ENCODE measurements at places on chromosomes 6 and 20.

DNA sequence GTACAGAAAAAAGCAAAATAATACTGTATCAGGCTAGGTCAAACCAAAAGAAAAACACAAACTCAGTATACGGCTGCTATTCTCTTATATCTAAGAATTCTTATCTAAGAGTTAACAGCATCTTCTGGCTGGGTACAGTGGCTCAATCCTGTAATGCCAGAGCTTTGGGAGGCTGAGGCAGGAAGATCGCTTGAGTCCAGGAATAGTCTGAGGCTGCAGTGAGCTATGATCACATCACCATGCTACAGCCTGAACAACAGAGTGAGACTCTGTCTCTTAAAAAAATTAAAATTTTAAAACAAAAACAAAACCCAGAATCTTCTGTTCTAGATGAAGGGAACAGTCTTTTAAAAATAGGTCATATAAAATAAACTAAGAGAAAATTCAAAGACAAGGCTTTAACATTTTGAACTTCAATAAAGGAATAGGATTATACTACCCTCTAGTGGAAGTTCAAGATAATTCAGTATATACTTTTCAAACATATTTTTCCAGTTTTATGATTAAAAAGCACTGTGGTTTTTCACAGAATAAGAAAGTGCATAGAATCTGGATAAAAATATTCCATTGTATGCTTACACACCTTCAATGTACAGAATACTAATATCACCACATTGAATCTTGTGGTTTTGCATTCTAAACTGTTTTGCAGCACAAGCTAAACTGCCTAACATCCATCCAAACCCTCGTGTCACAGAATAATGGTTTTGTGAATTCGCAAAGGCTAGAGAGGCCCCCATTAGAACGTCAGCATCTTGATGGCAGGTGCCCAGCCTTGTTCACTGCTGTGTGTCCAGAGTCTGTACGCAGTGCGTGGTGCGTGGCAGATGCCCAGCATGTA lies 39.3 kb downstream of the DTNBP1 start:
- peak; percentile 24 for DNase-seq

DNA sequence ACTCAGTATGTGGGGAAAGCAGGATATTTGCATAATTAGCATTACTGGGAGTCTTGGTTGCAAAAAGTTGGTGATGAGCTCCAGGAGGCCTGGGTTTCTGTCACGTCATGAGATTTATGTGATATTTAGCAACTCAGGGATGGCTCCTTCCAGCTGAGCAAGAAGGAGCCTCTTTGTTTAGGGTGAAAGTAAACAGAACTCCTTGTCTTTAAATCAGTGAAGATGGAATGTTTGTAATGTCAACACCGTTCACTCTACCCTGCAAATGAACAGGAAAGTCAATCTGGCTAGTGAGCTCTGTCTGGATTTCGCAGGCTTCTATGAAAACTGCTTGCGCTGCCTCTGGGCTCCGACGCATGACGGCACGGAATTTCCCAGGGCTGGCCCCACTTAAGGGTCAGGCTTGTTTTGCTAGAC lies 86.9 kb downstream of the PXDC1 start:
- DNase-seq: no peak

DNA sequence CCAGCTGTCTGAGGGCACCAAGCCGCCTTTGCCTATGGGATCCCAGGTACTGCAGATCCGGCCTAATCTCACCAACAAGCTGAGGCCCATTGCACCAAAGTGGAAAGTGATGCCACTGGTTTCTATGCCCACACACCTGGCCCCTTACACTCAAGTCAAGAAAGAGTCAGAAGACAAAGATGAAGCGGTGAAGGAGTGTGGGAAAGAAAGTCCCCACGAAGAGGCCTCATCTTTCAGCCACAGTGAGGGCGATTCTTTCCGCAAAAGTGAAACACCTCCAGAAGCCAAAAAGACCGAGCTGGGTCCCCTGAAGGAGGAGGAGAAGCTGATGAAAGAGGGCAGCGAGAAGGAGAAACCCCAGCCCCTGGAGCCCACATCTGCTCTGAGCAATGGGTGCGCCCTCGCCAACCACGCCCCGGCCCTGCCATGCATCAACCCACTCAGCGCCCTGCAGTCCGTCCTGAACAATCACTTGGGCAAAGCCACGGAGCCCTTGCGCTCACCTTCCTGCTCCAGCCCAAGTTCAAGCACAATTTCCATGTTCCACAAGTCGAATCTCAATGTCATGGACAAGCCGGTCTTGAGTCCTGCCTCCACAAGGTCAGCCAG lies 283.0 kb downstream of the TSHZ2 start:
- no peak for DNase-seq

- DNase-seq: peak; percentile 56
Observed at GRCh38 chr6:150739711-150740349, 125.7 kb upstream of the MTHFD1L start.

- DNase-seq: peak; percentile 73
Observed at GRCh38 chr6:17045581-17046322, 56.1 kb upstream of the STMND1 start.

DNA sequence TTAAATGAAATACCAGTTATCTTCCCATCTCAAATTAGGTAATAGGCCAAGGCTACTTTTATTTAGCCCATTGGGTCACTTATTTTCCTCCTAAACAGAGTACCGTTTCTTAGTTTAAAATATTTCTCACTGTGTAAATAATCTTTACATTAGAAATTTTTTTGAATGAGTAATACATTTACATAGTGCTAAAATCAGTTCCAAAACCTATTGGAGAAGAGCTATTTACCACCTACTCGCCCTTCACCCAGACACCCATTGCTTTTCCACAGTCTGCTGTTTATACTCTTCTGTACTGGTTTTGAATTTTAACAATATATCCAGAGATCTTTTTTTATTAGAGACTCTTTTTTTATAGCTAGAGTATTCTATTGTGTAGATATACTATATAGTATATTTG lies 36.9 kb downstream of the MCM8 start:
- no peak for DNase-seq

GRCh38 chr6:15500078-15500740 lies 162.6 kb downstream of the DTNBP1 start:
- DNase-seq: no peak

All from AG20443 (cell line).